Kasumi-1 (cell line): ENCODE measurements at places on chromosomes 12 and 14.

DNA sequence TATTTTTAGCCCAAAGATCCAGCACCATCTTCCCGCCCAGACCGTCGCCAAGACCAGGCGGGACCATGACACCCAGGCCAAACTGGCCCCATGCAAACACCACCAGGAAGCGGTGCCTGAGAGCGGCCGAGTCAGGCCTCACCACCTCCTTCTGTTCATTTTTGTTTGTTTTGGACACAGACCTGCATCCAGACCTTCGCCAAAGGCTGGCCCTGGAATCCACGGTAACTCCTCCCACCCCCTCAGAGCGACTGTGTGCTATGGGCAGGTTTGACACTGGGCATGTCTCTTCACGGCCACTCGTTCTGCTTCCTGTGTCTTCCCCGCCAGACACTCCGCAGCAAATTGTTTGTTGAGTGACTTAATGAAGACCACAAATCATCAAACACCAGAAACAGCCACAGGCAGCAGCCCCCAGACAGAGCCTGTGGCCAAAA, 47.1 kb downstream of the NCOR2 start:
- no peak for DNase-seq

GRCh38 chr12:42918443-42918842, 328.9 kb upstream of the PRICKLE1 start:
- no peak for DNase-seq

- no peak for DNase-seq
Observed at GRCh38 chr14:50740856-50741255, 72.8 kb upstream of the SAV1 start.

DNA sequence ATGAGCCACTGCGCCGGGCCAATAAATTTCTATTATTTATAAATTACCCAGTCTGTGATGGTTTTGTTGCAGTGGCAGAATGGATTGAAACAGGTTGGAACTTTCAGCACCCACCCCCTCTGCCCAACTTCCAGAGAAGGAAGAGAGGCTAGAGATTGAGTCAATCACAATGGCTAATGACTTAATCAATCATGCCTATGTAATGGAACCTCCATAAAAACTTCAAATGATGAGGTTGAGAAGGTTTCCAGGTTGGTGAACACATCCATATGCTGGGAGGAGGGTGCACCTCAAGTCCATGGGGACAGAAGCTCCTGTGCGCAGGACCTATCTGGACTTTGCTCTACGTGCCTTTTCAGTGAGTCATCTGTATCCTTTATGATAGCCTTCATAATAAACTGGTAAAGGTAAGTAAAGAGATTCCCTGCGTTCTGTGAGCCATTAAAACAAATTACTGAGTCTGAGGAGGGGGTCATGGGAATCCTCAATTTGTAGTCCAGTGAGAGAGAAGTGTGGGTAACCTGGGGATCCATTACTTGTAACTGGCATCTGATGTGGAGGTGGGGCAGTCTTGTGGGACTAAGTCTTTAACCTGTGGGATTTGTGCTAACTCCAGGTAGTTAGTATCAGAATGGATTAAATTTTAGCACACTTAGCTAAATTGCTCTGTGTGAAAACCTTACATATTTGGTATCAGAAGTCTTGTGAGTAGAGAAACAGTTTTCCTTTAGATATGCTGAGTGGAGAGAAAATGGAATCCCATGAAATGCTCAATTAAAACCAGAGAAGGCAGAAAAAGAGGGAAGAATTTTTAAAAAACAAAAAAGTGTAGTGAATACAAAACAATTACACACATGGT, 11.7 kb upstream of the NGDN start:
- no peak for DNase-seq

DNA sequence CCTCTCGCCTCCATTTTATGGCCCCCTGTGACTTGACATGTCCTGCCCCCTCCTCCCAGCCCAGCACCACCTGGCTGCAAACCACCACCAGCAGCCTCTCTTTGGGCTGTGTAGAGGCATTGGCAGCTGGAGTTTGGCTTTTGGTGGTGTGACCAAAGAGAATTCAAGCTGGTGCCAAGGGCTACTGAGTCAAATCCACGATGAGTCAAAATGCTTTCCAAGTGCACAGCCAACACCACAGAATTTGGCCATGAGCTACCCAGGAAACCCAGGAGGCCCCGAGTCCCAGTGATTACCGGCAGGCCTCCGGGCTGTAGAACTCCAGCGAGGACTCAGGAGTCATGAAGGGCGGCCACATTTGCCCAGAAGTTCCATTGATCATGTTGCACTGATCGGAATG, 53.8 kb downstream of the SCARB1 start:
- no peak for DNase-seq

- peak; percentile 52 for DNase-seq
Observed at GRCh38 chr12:57086493-57087009, 2.4 kb upstream of the NAB2 start.

- DNase-seq = no peak
Observed at GRCh38 chr12:56236091-56236490, 6.2 kb downstream of the SLC39A5 start.

DNA sequence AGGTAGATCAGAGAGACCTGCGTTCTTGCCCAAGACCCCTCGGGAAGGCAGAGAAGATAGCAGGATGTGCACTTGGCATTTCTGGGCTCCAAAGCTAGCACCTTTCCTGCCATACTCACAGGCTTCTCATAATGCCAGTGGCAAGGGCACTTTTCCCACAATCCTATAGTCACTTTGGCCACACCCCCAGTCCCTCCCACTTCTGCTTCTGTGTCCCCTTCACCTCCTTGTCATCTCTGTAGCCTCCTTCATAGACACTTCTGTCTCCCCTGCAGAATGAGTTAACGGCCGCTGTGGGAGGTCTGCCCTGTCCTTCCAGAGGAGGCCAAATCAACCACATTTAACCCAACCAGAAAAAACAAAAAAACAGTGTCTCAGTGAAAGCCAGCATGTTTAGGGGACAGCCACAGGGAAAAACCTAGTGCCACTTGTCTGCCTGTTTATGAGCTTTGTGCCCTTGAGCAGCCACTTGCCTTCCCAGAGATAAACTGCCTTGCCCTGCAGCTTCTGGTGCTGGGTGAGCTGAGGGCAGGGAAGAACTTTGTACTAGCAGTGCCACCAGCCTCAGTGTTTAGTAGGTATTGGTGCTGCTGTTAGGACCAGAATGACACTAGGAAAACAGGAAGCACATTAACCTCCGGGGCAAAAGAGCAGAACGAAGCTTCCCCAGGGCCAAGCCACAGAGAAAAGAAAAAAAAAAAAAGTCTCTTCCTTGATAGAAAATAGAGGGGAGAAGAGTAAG, 193.0 kb upstream of the PWP1 start:
- no peak for DNase-seq

DNA sequence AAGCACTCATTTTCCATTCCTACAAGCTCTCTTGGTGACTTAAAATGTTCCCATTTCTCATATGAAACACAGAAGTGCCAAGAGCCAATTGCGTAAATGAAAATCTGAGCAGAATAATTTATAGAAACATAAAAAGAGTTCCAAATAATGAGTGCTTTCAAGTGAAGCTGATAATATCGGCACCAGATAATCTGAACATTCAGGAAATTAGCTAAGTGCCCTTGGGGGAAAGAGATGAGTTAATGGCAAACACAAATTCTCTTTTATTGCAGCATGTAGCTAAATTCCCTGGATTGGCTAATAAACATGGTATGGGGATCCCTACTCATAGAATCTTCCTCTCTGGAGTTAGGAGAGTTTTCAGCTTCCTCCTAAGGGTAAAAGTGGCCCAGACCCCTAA, 46.7 kb downstream of the DAD1 start:
- DNase-seq = no peak

GRCh38 chr12:120562906-120563305, 18.3 kb downstream of the POP5 start:
- DNase-seq = no peak

- DNase-seq = peak; percentile 36
Observed at GRCh38 chr12:80936642-80937390, 918 bp downstream of the LIN7A start.

DNA sequence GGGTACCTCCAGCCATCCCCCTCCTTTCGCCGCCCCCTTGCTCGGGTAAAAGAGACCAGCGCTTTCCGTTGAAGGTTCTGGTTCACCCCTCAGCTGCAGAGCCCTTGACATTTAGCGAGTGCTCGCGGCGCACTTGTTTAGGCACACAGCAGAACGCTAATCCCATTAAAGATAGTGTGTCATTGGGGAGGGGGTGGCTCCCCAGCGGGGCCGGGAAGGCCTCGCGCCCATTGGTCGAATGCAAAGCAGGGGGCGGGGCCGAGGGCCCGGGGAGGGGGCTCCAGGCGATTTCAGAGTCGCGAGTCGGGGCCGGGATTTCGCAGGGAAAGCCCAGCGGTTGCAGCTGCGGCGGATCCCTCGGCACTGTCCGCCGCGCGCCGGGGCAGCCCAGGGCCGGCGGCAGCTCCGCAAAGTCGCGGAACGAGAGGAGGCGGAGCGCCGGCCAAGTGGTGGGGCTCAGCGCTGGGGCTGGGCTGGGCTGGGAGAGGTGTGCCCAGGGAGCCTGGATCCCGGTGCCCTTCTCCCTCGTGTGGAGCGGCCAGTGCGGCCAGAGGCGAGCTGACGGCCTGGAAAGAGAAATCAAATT, 122.9 kb downstream of the TSPAN9 start:
- peak; percentile 11 for DNase-seq

GRCh38 chr12:10716704-10717315, 6.3 kb downstream of the YBX3 start:
- no peak for DNase-seq

GRCh38 chr12:56931474-56931978, 2.7 kb downstream of the SDR9C7 start:
- DNase-seq = peak; percentile 93

GRCh38 chr14:21070083-21070609, at the start of gene ARHGEF40:
TSS of gene ARHGEF40 (plus strand) at chr14:21070304. CDS start at chr14:21070397, 93 bp downstream.
- no peak for DNase-seq

- no peak for DNase-seq
Observed at GRCh38 chr12:112005419-112006395, 7.3 kb downstream of the TMEM116 start.

DNA sequence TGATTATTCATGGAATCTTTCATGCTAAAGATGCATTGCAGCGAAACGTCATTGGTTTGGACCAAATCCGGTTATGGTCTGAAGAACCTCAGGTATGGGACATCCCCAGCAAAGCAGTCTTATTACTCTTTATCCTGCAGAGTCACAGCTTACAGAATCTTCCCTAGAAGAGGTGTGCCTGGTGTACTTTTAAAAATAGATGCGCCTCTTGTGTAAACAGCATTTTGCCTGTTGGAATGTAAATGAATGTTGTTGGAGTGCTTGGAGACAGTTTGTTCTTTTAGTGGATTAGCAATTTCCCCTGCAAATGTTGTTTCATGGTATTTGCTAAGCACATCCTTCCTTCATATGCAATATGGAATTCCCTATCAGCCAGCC, 242.5 kb downstream of the ZFP36L1 start:
- no peak for DNase-seq

GRCh38 chr12:108955225-108955835, 65.5 kb downstream of the SVOP start:
- DNase-seq = no peak

DNA sequence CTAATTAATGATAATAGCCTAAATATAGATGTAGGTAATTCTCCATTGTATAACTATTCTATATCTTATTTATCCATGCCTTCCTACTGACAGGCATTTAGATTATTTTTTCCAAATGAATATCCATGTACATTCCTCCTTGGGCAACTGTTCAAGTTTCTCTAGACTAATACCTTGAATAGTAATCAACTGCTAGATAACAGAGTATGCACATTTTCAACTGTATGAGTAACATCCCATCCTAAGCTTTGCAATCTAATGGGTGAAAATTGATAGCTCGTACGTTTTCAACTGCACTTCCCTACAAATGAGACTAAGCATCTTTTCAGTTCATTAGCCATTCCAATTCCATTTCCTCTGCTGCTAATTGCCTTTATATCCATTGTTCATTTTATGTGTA, 37.0 kb downstream of the YAF2 start:
- no peak for DNase-seq

DNA sequence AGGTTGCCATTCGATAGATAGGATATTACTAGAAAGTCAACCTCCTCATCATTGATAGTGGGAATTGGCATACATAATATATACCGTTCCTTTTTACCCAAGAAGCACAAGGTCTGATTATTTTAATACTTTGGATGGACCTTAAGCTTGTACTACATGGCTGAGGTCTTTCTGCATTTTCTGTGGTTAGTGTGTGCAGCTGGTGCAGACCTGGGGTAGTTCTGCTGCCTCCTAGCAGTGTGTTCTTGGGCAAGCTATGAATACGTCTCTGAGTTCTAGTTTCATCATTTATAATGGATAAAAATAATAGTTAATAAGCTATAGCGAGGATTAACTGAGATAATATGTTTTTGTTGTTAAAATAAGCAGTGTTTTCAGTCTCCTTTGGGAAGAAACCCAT, 2.2 kb downstream of the ZDHHC17 start:
- DNase-seq = no peak

GRCh38 chr14:99035268-99035667, 236.7 kb downstream of the BCL11B start:
- peak; percentile 28 for DNase-seq

DNA sequence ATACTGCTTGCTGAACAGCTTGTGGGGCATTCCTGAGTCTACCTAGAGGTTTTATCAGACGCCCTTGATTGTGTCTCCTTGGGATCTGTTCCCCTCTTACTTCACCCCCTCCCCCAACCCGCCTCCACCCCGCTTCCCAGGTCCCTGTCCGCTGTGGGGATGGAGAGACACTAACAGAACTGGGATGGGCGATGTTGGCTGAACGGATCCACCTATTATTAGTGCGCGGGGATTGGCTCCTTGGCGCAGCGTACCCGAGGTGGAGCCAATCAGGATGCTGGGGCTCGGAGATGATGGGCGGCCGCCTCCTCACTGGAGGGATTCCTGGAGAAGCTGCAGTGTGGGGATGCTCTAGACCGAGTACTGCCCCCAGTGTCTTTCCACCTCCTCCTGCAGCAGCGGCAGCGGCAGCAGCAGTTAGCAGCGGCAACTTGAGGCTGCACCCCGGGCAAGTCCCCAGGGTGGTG, at the start of gene SYT1:
SYT1 (plus strand) TSS at position 372 of the 467 bp plus-strand sequence.
- no peak for DNase-seq

DNA sequence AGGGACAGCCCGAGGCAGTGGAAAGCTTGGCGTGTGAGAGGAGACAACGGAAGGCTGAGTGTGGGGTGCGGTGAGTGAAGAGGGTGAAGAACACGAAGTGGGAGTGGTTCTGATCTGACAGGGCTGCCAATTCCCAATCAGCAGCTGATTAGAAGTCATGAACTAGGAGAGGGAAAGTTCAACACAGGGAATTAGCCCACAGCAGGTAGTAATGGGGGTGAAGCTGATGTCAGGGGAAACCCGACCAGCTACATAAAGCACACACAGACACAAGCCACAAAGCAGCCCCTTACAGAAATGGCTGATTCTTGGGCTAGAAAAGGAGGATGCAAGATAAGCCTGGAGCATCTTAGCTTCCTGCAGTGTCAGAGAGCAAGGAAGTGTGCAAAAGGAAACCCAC, 47.5 kb upstream of the TCL1A start:
- DNase-seq = no peak

- DNase-seq = no peak
Observed at GRCh38 chr14:71398450-71398849, 491.2 kb downstream of the PCNX1 start.
